ENCODE measurements at places on chromosomes 13 and 19. TPM values are rescaled to one million over a fixed set of nuclear protein-coding genes. Genes with fewer than 3 reads are reported as not detected.

The LAIR2 gene
- not detected for total RNA-seq

The KHSRP gene
- 375 TPM for total RNA-seq

The ZNF418 gene
- 23.8 TPM for total RNA-seq

The NFILZ gene
- total RNA-seq, result not detected

The FGF21 gene
- total RNA-seq, result not detected

The PRR20A gene
- not detected for total RNA-seq

The ZNF154 gene
- total RNA-seq, result 19.3 TPM

The COL4A2 gene
- total RNA-seq, result 375 TPM

The NLRP4 gene
- not detected for total RNA-seq

The ZNF837 gene
- 2.9 TPM for total RNA-seq

The PLK5 gene
- 0.45 TPM for total RNA-seq

The TRAPPC2B gene
- total RNA-seq, result 6.5 TPM

All from endodermal cell (in vitro differentiated cells).